ENCODE measurements at places on chromosomes 3 and 15.

DNA sequence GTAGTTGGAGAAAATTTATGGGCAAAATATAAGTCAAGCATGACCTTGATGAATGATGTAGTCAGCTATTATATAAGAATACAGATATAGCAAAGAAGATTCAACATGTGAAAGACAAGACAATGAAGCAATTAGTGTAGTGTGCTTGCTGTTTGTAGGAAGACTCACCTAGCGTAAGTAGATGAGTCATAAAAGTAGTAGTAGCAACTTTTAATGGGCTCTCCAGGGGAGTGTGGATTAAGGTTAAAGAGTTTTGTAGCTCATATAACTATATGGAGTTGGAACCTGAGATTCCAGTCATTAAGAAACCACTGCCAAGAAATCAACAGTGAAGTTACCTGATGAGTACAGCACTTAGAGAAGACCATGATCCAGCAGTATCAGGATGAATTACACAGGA is 444.7 kb upstream of the CNTN3 start:
- ATAC-seq: no peak

GRCh38 chr3:141093971-141094684 is 43.0 kb downstream of the SPSB4 start:
- ATAC-seq: no peak

DNA sequence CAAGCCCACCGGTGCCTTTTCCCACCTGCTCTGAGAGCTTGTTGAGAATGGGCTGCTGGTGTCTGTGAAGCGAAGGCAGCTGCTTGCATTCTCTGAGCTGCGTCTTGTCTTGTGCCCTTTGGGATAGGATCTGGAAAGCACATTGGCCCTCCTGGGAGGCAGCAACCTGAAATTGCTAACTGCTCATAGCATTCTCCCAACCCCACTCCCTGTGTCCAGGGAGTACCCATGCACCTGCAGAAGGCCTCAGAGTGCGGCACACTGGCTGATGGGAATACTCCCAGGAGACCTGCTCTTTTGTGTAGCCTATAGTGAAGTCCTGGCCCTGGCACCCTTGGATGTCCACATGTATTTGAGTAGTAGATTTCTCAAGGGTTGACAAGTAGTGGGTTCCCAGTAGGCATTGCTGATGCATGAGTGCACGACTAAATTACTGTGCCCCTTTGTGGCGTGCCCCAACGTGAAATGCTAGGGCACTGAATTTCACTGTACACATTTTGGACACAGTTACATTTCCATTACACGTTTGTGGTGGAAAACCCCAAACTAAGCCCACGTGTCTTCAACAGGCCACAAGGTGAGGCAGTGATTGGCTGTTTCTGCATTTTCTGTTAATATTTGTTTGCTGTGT is 3.7 kb downstream of the EPHB1 start:
- no peak for ATAC-seq

GRCh38 chr15:90799639-90800170 is 68.7 kb upstream of the FURIN start:
- no peak for ATAC-seq

GRCh38 chr15:29825227-29825626 is 3.0 kb upstream of the TJP1 start:
- no peak for ATAC-seq

- ATAC-seq: no peak
These were observed 67.4 kb downstream of the GTPBP8 start for GRCh38 chr3:113058188-113058587.

DNA sequence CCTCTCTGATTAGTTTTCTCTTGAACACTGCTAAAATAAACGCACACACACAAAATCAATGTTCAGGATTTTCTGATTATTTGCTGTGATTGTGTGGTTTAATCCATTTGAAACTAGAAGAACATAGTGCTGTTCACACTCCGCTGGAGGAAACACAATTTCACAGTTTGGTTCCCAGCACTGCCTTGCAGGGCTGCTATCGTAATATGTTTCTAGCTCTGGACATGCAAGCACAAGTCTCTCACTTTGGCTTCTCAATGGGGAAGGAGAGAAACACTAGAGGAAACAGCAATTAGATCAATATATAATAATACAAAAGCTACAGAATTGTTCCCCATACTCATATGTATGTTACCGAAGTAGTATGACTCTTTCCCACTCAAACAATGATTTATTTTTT is 299.5 kb downstream of the NSUN3 start:
- ATAC-seq: no peak

DNA sequence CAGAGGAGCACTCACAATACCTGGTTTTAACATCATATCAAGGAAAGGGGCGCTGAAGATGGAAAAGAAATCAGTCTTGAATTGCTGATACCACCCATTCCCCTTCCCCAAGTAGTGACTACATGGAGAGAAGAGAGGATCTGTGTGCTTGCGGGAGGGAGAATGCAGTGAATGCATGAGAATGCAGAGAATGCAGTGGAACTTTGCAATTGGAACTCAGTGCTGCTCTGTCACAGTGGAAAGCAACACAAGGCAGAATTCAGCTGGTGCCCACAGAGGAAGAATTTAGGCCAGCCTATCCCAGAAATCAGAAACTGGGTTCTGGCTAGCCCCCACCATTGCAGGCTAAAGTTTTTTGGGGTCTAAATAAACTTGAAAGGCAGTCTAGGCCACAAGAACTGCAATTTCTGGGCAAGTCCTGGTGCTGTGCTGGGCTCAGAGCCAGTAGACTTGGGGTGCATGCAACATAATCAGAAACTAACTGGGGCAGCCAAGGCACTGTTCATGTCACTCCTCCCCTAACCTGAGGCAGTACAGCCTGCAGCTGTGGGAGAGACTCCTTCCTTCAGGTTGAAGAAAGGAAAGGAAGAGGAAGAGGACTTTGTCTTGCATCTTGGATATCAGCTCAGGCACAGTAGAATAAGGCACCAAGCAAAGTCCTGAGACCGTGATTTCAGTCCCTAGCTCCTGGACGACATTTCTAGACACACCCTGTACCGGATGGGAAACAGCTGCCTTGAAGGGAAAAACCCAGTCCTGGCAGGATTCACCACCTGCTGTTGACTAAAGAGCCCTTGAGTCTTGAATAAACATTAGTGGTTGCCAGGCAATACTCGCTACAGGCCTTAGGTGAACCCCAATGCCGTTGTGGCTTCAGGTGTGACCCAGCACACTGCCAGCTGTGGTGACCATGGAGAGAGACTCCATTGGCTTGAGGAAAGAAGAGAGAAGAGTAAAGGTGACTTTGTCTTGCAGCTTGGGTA is 329.3 kb downstream of the TBL1XR1 start:
- peak; percentile 36 for ATAC-seq

GRCh38 chr15:34338347-34338746 is 766 bp upstream of the SLC12A6 start:
- ATAC-seq: no peak

GRCh38 chr3:196063456-196063855 is 18.4 kb downstream of the TFRC start:
- no peak for ATAC-seq

GRCh38 chr15:46270481-46271147 is 635.8 kb downstream of the SQOR start:
- ATAC-seq: no peak

DNA sequence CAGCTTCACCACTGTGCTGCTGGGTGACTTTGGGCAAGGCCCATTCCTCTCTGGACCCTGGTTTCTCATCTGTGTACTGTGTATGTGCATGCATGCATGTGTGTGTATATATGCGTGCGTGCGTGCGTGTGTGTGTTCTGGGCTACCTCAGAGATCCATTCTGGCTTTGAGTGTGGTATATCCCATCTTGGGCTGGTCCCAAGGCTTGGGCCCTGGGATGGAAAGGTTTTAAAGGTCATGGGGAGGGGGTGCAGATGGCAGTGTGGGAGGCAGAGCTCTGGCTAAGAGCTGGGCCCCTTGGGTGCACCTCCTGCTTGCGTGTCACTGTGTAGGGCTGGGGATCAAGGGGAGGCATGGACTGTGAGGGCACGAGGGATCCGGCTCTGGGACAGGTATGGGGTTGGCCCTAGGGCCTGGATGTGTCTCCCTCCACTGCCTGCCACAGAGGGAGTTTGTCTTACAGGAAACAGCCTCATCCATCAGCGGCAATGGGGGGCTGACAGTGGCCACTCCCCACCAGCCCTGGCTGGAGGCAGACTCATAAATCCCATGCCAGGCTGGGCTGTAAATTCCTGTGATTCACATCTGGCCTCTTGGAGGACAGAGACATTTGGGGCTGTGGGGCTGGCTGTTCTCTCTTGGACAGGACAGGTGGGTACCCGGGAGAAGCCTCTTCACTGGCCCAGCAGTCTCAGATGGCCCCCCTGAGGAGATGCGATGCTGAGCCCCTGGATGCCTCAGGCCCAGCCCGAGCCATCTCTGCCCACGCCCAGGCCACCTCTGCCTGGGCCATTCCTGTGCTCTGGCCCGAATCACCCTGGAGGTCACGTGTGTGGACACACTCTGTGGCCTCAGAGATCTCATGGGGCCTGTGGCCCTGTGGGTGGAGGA is 21.4 kb upstream of the CSPG4 start:
- ATAC-seq: no peak
